NCI-H1436 (cell line): ENCODE measurements at places on chromosomes 3 and 15.

- DNase-seq: no peak
These were observed 11.7 kb upstream of the MRPS22 start for GRCh38 chr3:139332092-139332491.

- no peak for DNase-seq
These were observed 54.0 kb downstream of the PLOD2 start for GRCh38 chr3:146106986-146107385.

DNA sequence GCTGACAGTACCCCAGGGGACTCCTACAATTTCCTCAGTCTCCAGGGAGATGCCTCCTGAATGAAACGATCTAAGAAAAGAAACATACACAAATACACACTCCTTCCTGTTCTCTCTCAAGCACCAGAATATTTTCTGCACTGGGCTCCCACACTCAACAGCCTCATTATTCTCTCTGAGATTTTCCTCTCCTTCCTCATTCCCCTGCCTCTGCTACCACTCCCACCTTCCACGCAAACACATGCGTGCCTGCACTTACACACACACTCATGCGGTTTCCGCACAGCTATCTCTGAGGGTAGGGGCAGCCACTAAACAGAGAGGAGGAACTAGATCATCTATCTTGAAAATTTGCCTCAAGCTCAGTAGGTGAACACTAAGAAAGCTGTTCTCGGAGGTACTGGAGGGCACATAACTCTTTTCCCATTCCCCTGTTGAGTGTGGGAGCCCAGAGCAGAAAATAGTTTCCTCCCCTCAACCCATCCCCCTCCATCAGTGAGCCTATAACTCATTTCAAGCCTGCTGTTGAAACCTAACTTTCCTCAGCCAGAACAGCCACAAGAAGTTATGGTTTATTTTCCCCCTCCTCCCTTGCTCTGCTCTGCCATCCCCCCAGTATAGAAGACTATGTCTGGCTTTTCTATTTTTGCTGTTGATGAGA is 30.5 kb upstream of the TIPARP start:
- peak; percentile 80 for DNase-seq

GRCh38 chr3:158205994-158206393 is 96.1 kb downstream of the RSRC1 start:
- no peak for DNase-seq

- DNase-seq: no peak
These were observed 57.6 kb downstream of the TAFA4 start for GRCh38 chr3:68874551-68875348.
